ENCODE measurements at places on chromosomes 16 and 17.

- no peak for DNase-seq
Observed at GRCh38 chr16:82260212-82260795, 90.3 kb upstream of the MPHOSPH6 start.

GRCh38 chr16:87604634-87605111 is 2.4 kb downstream of the JPH3 start:
- no peak for DNase-seq

GRCh38 chr17:17004251-17004996 is 32.5 kb upstream of the TNFRSF13B start:
- DNase-seq: no peak

- DNase-seq: no peak
Observed at GRCh38 chr17:41907185-41907556, 11.6 kb downstream of the ACLY start.

DNA sequence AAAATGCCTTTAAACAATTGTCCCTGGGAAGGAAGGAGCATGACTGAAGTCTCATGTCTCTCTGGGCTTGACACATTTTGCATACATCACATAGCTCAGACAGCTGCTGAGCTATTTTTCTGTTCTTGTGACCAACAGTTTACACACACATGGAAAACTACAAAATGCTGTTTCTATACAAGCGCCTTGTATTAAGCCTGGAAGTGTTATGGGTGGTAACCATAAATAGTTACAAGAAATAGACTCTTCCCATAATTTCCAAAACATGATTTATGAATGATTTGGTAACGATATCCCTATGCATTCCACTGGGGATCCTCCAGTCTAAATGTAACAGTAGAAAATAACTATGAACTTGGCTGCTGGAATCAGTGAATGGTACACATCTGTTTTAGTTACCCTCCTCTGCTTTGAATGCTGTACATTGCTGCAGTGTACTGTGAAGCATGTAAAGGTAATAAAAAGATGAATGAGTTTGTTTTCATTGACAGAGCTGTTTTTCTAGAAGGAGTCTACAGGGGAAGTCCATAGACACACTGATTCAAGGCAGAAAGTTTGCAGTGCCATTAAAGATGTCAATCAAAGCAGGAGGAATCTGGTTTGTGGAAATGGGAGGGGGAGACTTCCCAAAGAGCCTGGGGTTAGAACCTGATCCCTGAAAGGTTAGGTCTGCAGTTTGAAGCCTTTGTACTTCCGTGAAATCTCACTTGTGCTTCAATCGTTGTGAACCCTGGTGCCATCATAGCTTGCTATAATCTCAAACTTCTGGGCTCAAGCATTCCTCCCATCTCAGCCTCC is 5.0 kb downstream of the ACSF2 start:
- DNase-seq: no peak

DNA sequence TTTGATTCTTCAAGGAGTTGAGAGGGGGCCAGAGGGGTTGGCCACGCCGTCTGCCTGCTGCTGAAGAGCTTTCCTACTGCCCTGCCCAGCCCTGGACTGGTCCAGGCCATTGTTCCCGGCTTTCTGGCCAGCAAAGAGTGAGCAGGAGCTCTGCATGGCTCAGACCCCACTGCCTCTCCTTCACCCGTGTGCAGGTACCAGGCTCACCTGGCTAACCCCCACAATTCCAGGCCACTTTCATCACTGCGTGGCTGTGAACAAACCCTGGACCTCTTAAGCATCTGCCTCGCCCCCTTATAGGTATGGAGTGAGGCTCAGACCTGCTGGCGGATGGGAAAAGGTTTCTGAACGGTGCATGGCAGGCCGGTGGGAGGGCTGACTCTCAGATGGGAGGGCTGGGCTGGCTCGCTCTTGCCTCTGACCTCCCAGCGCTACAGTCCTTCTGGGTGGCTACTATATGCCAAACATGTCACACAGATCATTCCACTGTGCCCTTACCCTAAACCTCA is 8.9 kb downstream of the ZNF319 start:
- no peak for DNase-seq

Measured in activated CD4-positive, alpha-beta T cell treated with anti-CD3 and anti-CD28 coated beads, Interleukin-2, amount 50 U/mL, for 48 hours (primary cell).